ENCODE measurements at places on chromosomes 1 and 21.
A peak's percentile ranks its signal among the peaks of the same experiment; 100 is the strongest.

- H3K27ac ChIP-seq: no peak overlapping the region
- no peak overlapping the region for H3K4me3 ChIP-seq
- peaks cover 50% of the 10 kb centered on the region for H3K4me1 ChIP-seq
- DNase-seq: no peak
- no peaks in the 10 kb centered on the region for H3K36me3 ChIP-seq
These were observed 9.5 kb downstream of the CD5L start for GRCh38 chr1:157831968-157832626.

DNA sequence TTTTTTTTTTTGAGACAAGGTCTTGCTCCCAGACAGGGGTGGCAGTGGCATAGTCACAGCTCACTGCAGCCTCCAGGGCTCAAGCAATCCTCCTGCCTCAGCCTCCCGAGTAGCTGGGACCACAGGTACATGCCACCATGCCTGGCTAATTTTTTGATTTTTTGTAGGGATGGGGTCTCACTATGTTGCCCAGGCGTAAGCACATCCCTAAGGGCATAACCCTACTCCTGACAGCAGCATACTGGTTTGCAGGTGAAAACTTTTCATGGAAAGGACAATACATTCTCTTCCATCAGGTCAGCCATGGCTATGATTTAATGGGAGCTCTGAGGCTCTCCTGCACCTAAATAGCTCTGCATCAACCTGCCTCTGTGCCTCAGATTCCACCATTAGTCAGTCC is 29.4 kb downstream of the UBIAD1 start:
- H3K4me3 ChIP-seq: no peak overlapping the region
- peaks cover 7% of the 10 kb centered on the region for H3K36me3 ChIP-seq
- no peaks in the 10 kb centered on the region for H3K27me3 ChIP-seq
- no peak overlapping the region for H3K27ac ChIP-seq
- H3K4me1 ChIP-seq: no peaks in the 10 kb centered on the region
- DNase-seq: no peak

- H3K27me3 ChIP-seq: no peaks in the 10 kb centered on the region
- no peak overlapping the region for H3K27ac ChIP-seq
- no peak for DNase-seq
- H3K36me3 ChIP-seq: no peaks in the 10 kb centered on the region
These were observed 32.4 kb upstream of the CAMSAP2 start for GRCh38 chr1:200706111-200706814.

DNA sequence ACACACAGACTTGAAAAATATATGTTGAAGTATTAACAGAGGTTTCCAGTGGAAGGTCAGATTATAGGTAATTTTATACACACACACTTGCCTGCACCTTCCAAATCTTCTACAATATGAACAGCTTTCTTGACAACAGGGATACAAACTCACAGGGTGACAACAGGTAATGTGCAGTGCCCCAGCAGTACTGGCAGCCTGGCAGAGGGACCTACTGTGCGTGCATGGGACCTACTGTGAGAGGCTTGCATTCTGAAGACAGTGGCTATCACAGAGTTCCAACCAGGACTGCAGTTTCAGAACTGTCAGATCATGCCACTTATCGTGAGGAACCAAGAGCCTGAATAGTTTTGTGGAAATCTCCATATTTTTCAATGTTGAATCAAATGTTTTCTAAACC is 3.8 kb downstream of the SCYL3 start:
- H3K36me3 ChIP-seq: peaks cover 43% of the 10 kb centered on the region
- no peaks in the 10 kb centered on the region for H3K27me3 ChIP-seq
- no peak for DNase-seq
- H3K4me3 ChIP-seq: no peak overlapping the region
- H3K27ac ChIP-seq: no peak overlapping the region

DNA sequence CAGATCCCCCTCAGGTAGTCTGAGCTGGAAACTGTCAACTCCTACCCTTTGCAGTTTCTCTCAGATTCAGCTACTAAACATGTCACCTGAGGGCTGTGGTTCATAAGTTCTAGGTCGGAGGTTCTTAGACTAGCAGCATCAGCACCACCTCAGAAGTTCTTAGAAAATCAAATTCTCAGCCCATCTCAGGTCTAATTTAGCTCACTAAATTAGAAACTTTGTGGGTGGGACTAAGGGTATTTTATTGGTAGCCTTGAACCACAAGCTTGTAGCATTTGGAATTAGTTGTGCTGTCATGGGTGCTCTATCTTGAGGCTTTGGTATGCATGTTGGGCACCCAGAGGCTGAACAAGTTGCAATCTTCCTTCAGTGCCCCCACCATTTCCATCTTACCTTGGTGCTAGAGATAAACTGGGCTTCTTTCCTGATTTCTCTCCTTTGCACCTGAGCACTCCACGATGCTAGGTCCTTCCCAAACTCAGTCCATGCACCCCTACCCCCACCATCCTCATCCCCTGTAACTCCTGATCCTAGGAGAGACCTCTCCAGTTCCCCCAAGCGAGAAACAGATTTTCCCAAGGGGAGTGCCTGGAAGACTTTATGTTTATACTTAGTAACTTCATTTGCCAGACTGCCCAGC is 54.2 kb downstream of the S1PR1 start:
- H3K27ac ChIP-seq: peak overlapping the region; percentile 54
- DNase-seq: no peak
- peaks cover 60% of the 10 kb centered on the region for H3K4me1 ChIP-seq
- peak overlapping the region; percentile 9 for H3K4me3 ChIP-seq
- H3K27me3 ChIP-seq: no peaks in the 10 kb centered on the region

GRCh38 chr21:24649691-24650090 is 957.6 kb downstream of the MRPL39 start:
- H3K4me1 ChIP-seq: no peaks in the 10 kb centered on the region
- H3K36me3 ChIP-seq: no peaks in the 10 kb centered on the region
- no peak overlapping the region for H3K27ac ChIP-seq
- H3K4me3 ChIP-seq: no peak overlapping the region

- H3K4me1 ChIP-seq: no peaks in the 10 kb centered on the region
- no peak overlapping the region for H3K27ac ChIP-seq
- peaks cover under 1% of the 10 kb centered on the region for H3K27me3 ChIP-seq
- no peaks in the 10 kb centered on the region for H3K36me3 ChIP-seq
- no peak for DNase-seq
These were observed 101.8 kb downstream of the FAM78B start for GRCh38 chr1:166064951-166065350.

GRCh38 chr1:87167848-87168525 is 160.7 kb upstream of the LMO4 start:
- no peaks in the 10 kb centered on the region for H3K36me3 ChIP-seq
- H3K4me3 ChIP-seq: no peak overlapping the region
- H3K4me1 ChIP-seq: no peaks in the 10 kb centered on the region

DNA sequence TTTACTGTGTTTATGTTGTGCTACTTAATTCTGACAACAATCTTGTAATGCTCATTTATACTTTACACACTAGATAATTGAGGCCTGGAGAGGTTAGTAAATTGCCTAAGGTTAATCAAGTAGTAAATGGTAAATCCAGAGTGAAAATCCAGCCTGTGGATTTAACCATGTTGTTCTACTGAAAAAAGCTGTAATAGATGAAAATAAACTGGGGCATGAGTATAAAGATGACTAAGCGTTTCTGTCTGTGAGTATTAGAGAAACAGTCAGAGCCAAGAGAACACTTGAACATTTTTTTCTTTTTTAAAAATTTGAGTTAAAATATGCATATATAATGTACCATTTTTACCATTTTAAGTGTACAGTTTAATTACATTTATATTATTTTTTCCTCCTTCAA is 47.9 kb upstream of the LEPR start:
- no peak for DNase-seq
- H3K4me1 ChIP-seq: no peaks in the 10 kb centered on the region
- H3K4me3 ChIP-seq: no peak overlapping the region
- H3K27me3 ChIP-seq: peaks cover 3% of the 10 kb centered on the region

DNA sequence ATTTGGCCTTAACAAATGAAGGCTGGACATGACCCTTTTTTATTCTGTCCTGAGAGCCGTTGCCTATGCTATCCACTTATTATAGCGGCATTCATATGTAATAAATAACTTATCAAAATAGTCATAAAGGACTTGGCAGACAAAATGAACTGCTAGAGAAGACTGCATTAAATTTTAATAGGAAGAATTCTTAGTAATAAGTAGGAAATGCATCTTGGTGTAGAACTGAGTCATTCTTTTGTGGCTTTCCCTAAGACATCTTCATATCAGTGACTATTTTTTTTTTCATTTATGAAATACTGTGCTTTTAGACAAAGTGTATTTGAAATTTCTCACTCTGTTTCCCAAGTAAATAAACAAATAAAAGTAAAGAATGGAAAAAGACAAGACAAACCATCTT is 45.6 kb downstream of the PBX1 start:
- H3K27me3 ChIP-seq: peaks cover 4% of the 10 kb centered on the region
- H3K27ac ChIP-seq: no peak overlapping the region
- H3K36me3 ChIP-seq: no peaks in the 10 kb centered on the region
- DNase-seq: no peak

DNA sequence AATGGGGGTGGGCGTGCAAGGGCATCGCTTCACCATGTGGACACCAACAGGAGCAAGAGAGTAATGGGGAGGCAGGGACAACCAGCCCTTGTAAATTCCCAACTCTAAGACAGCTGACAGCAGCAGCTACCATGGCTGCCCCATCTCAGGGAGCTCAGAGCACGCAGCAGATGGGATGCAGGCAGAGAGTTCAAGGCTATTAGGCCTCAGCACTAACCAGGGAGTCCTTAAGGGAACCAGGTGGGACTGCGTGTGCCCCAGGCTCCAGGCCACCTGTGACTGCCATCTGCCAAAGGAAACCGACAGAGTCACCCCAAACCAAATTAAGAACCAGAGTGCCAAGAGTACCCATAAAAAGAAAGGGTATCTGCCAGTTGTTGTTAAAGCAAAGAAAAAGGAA is 33.7 kb upstream of the PRDM2 start:
- no peaks in the 10 kb centered on the region for H3K36me3 ChIP-seq
- no peaks in the 10 kb centered on the region for H3K27me3 ChIP-seq
- H3K27ac ChIP-seq: peak overlapping the region; percentile 90
- peak overlapping the region; percentile 67 for H3K4me3 ChIP-seq
- peaks cover 49% of the 10 kb centered on the region for H3K4me1 ChIP-seq

- H3K36me3 ChIP-seq: peaks cover 3% of the 10 kb centered on the region
- no peaks in the 10 kb centered on the region for H3K27me3 ChIP-seq
- no peak for DNase-seq
- no peaks in the 10 kb centered on the region for H3K4me1 ChIP-seq
- H3K4me3 ChIP-seq: no peak overlapping the region
- H3K27ac ChIP-seq: no peak overlapping the region
These were observed 13.9 kb upstream of the WDR26 start for GRCh38 chr1:224448453-224449017.

DNA sequence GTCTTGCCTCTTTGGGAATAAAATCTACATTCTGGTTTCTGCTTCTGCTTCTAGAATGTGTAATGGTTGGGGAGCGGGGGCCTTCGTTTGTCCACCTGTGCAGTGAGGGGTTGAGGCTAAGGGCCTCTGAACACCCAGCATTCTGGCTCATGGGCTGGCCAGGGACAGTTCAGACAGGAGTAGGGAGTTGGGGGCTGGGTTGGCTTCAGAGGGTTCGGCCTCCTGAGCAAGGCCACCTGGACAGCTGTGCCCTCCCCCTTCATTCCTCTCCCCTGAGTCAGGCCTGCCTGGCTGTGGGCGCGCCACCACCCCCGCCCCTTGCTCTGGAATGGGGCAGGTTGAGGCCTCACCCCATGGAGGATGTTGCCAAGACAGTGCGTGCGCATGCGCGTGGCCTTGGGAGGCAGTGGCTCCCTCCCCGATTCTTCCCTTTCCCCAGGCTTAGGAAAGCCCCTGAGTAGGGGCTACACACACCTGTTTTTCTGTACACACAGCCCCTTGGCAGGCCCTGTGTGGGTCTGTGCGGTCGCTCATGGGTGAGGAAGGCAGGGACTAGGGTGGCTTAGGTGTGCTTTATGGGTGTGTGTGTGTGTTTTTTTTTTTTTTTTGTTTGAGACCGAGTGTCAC is 57.0 kb downstream of the YARS1 start:
- H3K36me3 ChIP-seq: no peaks in the 10 kb centered on the region
- no peak overlapping the region for H3K4me3 ChIP-seq
- DNase-seq: no peak
- no peaks in the 10 kb centered on the region for H3K4me1 ChIP-seq
- no peak overlapping the region for H3K27ac ChIP-seq

DNA sequence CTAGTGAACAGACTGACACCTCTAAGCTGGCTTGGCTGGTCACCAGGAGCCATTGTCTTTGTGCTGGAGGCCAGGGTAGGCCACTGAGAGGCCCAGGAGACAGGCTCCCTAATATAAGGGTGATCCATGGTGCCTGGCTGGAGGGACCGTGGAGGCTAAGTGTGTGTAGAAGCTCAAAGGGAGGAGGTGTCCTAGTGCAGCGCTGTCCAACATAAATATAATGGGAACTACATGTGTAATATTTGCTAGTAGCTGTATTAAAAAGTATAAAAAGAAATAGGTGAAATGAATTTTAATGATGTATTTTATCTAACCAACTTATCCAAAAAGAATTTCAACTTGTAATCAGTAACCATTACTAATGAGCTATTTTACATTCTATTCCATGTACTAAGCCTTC is 35.0 kb downstream of the SOX13 start:
- no peaks in the 10 kb centered on the region for H3K36me3 ChIP-seq
- H3K4me1 ChIP-seq: peaks cover 22% of the 10 kb centered on the region
- peaks cover 2% of the 10 kb centered on the region for H3K27me3 ChIP-seq
- no peak overlapping the region for H3K27ac ChIP-seq
- no peak overlapping the region for H3K4me3 ChIP-seq

GRCh38 chr1:2556678-2557481 is 709 bp downstream of the TNFRSF14 start:
- H3K27me3 ChIP-seq: no peaks in the 10 kb centered on the region
- H3K4me1 ChIP-seq: peaks cover 50% of the 10 kb centered on the region
- H3K36me3 ChIP-seq: peaks cover 34% of the 10 kb centered on the region
- peak overlapping the region; percentile 96 for H3K27ac ChIP-seq
- H3K4me3 ChIP-seq: peak overlapping the region; percentile 95
- no peak for DNase-seq

- no peak for DNase-seq
- no peaks in the 10 kb centered on the region for H3K27me3 ChIP-seq
- no peak overlapping the region for H3K27ac ChIP-seq
- H3K4me1 ChIP-seq: no peaks in the 10 kb centered on the region
These were observed 132.2 kb downstream of the ITSN1 start for GRCh38 chr21:33774551-33774950.

- H3K27me3 ChIP-seq: peaks cover 5% of the 10 kb centered on the region
- peaks cover 43% of the 10 kb centered on the region for H3K4me1 ChIP-seq
- DNase-seq: no peak
- H3K27ac ChIP-seq: no peak overlapping the region
These were observed 8.7 kb downstream of the TMPRSS3 start for GRCh38 chr21:42387164-42387563.

Data from activated B cell treated with CpG ODN at 0.5 μM for 24 hours (primary cell).